COLO829 (cell line): ENCODE measurements at places on chromosomes 1 and 21.

DNA sequence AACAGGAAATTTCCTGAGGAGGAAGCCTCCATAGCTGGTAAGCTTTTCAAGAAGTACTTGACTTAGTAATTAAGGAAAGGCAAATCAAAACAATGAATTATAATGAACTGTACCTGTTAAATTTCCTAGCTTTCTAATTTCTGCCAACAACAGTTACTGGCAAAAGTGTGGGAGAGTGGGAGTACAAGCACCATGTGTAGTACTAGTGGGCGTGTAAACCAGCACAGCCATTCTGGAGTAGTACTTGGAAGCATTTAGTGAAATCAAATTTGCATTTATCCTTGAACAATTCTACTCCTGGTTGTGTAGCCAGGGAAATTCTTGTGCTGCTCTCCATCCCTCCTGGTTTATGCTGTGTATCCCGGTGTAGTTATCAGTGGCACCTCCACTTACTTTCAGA, 190.8 kb downstream of the PRDM2 start:
- DNase-seq = no peak

- DNase-seq = peak; percentile 26
Measured at GRCh38 chr1:114033216-114033706, 54.0 kb downstream of the OLFML3 start.

- DNase-seq = no peak
Measured at GRCh38 chr1:217484871-217485270, 146.0 kb downstream of the GPATCH2 start.

- no peak for DNase-seq
Measured at GRCh38 chr1:51316113-51316845, 14.1 kb downstream of the TTC39A start.

- peak; percentile 98 for DNase-seq
Measured at GRCh38 chr1:244322791-244323521, 128.8 kb downstream of the ADSS2 start.

GRCh38 chr1:198499588-198499987, 40.9 kb downstream of the ATP6V1G3 start:
- no peak for DNase-seq

- DNase-seq = no peak
Measured at GRCh38 chr1:235759336-235759735, 107.4 kb downstream of the LYST start.

DNA sequence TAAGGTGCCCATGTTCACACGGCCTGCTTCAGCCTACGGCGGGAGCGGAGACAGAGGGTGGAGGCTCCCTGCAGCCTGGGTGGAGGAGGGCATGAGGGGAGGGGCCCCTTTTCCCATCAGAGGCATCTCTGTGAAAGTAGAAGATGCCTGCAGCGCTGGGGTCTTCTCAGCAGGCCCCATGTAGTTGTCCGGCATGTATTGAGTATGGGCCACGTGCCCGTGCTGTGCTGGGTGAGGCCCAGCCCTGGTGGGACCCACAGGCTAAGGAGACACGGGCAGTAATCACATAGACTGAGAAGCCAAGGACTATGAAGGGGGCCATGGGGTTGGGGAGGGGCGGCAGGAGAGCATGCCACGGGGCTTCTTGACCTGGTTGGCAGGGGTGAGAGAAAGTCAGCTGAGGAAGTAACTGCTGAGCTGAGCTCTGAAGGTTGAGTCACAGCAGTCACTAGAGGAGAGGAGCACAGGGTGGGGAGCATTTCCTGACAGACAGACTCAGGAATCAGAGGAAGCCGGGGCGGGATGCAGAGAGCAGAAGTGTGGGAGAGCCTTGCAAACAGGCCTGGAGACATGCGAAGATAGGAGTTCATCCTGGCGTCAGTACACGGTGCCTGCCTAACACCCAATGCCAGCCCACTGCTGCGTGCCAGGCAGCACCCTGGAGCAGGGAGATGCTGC, 21.6 kb downstream of the PSEN2 start:
- DNase-seq = no peak

DNA sequence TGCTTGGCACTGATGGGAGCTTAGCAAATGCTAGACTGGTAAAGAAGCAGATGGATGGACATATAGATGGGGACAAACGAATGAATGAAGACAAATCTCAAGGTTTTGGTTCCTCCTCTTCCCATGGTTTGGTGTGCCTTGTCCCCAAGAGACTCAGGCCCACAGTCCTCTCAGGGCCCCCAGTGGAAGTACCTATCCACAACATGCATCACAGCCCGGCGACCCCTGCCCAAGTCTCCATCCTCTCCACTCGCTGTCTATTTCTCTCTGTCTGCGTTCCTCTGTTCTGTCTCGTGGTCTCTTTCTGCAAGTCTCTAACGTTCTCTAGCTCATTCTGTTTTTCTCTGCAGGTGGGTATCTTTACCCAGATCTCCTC, 85.8 kb downstream of the GLIS1 start:
- no peak for DNase-seq

DNA sequence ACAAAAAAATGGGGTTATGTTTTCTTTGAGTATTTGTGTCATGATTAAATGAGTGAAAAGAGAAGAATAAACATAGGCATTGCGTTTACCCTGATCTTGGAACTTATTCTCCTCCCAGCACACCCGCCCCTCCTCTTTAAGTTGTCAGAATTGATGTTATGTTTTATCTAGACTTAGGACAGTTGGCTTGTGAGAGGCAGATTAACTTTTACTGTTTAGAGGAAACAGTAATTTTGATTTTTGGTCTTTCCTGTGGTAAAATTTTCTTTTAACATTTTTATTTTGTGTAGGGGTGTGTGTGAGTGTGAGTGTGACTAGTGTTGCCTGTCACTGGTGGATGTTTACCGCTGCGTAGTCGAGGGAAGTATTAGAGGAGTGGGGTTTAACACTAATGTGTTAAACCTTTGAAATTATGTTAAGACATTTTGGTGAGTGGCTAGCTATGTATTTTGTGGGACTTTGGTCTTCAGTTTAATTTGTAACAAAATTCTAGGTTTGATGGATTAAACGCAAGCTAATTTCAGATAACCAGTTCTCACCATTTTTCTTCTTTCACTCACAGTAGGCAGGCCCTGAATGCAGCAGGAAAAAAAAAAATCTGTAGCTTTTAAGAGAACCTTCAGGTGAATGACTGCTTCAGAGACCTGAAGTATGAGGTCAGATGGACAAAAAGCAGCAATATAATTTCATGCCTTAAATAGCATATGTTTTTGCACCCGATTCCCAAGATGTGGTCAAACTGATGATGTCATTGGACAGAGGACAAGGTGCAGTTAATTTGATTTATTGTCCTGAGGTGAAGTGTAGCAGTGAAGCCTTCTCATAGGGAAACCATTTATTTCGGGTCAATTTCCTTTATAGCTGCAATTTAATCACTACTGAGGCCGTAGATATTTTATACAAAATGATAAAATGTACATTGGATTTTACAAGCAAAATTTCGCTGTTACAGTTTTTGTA, 2.7 kb downstream of the POU2F1 start:
- DNase-seq = no peak

DNA sequence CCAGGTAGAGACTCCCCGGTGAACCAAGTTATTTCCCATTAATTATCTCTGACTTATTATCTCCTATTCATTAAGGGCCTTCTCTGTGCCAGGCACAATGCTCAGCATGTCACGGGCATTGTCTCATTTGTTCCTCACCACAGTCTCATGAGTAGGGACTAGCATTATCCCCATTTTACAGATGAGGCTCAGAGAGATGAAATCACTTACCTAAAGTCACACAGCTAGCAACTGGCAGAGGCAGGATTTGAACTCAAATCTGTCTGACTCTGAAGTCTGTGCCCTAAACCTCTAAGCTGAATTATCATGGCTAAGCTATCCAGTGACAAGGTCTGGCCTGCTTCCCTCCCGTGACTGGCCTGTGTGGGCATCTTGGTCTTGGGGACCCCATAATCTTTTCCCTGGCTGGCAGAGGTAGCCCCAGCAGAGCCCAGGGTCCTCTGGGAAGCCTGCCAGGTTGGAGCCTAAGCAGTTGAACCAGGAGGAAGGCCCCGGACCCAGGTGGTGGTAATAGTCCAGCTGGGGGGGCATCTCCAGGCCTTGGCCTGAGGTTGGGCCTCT, 4.5 kb downstream of the MAP7D1 start:
- DNase-seq = no peak

GRCh38 chr1:202012544-202013478, 2.4 kb downstream of the ELF3 start:
- DNase-seq = no peak

DNA sequence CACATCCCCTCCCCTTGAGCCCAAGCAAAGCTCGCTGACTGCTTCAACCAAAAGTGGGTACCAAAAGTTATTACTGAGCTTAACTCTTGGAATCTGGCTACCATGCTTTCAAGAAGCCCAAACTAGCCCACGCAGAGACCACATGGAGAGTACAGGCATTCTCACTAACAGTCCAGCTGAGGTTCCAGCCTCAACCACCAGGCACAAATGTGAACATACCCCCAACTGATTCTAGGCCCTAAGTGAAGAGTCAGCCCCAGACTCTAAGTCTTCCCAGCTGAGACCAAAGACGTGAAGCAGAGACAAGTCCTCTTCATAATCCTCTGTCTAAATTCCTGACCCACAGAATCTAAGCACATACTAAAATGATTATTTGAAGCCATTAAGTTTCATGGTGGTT, 36.8 kb downstream of the EVI5 start:
- no peak for DNase-seq

DNA sequence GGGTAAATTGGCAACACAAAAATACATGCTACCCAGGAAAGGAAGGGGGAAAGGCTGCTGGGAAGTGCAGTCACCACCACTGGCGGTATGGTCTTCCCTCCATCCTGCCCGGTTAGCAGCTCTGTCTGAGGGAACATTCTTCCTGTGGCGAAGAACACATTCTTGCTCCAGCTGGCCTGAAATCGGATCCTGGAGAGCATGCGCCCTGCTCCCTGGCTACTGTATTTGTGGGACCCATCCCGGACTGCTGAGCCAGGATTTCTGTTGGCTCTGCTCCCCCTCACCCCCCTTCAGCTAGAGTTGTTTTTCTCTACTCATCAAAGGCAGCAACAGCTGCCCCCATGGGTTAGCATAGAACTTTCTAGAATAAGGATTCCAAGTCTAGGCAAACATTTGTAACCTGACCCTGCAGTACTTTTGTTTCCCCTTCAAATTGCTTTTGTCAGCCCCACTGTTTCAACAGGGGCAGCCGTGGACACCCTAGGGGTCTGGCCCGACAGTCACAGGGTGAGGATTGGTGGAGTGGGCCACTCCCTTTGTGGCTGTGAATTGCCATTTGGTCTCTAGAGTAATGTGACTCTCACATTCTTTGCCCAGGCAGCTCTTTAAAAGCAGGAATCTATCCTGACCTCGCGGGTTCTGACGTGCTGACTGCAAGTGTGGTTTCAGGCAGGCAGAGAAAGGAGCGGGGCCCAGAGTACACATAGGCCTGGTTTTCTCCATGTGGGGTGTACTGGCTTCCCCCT, 157.7 kb downstream of the TOMM20 start:
- DNase-seq = no peak

GRCh38 chr21:38263493-38263892, 6.7 kb downstream of the KCNJ15 start:
- DNase-seq = no peak

DNA sequence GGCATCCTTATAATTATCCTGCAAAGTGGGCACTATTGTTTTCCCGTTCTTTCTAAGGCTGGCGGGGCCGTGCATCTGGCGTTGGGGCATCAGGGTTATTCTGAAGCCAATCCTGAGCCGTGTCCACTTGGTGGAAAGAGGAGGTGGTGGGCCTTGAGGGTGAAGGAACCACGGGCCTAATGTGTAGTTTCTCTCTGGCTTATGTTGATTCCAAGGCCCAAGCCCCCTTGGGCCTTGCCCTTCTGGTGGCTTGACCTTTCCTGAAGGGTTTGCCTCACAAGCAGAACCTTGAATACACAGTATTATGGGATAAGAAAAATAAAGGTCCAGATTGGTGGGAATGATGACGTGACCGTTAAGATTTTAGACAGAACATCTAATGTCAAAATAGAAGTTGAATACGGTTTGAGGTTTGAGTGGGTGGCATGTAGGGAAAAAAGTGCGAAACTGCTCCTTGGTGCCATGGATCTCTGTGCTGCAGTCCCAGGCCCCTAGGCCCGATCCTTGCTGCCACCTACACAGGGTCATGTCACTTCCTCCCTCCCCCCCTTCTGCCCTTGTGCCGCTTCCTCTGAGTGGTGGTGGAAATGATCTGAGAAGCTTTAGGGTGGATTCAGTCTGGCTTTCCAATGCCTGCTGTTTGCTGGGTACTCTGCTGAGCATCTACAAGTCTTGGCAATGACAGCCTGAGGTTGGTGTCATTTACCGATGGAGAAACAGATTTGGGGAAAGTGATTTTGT, 90.5 kb downstream of the PRDM2 start:
- DNase-seq = no peak

- DNase-seq = no peak
Measured at GRCh38 chr21:35169574-35169973, 120.5 kb upstream of the RUNX1 start.

DNA sequence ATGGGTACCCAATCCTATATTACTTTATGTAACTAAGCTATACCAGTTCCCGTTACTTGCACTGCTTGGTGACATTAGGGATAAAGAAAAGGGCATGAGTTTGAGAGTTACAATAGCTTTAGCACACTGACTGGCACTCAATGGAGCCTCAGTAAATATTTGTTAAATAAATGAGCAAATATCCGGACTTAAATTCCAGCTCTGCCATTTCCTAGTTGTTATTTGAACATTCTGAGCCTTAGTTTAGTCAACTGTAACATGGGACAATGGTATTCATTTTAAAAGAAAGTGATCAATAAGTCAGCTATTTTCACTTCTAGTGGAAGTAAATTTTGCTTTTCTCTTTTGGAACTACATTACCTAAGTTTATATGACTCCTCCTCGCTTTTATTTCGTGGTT, 198.7 kb downstream of the ZC3H11B start:
- DNase-seq = no peak

DNA sequence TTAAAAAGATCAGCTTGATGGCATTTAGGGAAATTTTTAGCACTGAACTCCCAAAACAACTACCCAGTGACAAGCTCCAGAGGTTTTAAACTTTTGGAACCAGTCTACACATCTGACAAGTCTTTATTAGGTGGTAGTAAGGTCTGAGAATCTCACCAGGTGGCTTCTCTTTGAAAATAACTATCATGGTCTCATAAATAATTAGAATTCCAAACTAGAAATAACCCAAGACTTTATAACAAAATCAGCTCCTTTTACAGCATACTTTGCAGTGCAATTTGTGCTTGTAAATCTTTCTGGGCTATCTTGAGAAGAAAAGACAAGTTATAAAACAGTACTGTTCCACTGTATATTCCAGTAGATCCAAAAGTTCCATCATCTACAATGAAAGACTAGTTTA, 108.7 kb downstream of the LTN1 start:
- no peak for DNase-seq
